ENCODE measurements at places on chromosomes 6 and 20.

- DNase-seq = peak; percentile 68
These were observed 73.1 kb downstream of the HIVEP2 start for GRCh38 chr6:142871910-142872331.

DNA sequence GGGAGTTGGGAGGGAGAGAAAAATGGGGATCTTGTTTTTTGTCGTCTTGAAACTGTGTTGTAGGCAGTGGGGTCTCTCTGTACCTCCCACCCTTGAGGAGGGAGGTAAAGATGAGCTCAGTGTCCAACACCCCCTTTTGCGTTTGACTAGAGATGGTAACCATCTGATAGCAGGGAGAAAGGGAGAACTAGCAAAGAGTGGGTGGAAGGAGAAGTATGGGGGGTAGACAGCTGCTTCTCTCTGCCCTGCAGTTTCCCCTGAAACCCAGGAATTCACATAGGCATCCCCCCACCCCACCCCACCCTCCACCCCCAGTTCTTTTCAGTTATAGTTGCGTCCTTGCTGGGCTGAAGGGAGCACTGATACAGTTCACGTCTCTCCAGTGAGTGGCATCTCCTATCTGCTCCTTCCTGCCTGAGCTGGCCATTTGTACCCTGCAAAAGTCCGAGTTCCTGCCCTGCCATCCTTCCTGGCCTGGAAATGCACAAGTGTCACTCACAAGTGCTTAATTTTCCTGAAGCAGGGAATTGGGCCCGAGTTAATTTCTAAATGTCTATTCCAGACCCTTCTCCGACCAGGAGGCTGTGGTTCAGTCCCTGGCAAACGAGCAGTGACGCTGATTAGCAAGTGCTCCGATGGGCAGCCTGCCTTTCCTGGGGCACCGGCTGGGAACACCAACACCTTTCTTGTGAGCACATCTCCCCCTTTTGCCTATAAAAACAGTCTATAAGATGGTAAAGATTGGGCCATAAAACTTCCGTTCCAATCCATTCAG, 1.5 kb downstream of the SIRPA start:
- DNase-seq = no peak

GRCh38 chr6:15364401-15365037, 118.7 kb downstream of the JARID2 start:
- DNase-seq = no peak

DNA sequence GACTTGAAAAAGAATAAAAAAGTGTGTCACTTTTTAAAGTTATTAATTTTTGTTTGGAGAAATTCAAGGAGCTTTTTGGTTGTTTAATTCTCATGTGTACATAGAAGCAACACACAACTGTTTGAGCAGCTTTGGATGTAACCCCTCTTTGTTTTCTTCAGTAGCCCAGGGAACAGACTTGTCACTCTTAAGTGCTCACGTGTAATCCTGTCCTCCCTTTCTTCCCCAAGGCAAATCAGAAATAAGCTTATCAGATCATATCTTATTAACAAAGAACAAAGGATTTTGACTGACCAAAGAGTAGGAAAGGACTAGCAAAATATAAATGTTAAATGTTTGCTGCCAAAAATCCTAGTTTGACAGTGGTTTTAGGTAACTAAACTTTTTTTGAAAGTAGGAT, 7.3 kb upstream of the FLRT3 start:
- DNase-seq = no peak

DNA sequence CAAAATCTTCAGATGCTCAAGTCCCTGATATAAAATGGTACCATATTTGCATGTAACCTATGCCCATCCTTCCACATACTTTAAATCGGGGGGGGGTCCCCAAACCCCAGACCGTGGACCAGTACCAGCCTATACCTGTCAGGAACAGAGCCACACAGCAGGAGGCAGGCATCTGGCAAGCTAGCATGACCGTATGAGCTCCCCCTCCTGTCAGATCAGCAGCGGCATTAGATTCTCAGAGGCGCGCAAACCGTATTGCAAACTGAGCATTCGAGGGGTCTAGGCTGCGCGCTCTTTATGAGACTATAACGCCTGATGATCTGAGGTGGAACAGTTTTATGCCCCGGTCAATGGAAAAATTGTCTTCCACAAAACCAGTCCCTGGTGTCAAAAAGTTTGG, 30.7 kb downstream of the FGD2 start:
- DNase-seq = no peak

DNA sequence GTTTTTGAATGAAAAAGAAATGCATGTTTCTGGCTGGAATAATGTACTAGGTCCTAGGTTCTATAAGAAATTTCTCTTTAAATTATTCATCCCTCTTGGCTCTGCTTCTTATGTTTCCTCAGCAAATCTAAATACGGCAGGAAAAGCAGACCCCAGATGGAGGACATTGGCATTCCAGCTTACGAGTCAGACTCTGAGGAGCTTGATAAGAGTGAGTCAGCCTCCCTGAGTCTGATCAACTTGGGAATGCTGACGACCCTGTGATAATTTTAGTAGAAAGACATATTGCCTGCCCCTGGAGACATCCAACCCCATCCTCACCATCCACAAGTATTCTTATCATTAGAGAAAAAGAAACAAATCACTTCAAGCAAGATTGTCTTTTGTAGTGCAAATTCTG, 509.7 kb upstream of the MARCKS start:
- DNase-seq = no peak

GRCh38 chr6:42449917-42450476, 1.7 kb downstream of the TRERF1 start:
- DNase-seq = no peak

- DNase-seq = no peak
These were observed 149.1 kb downstream of the EDN1 start for GRCh38 chr6:12439296-12439695.

DNA sequence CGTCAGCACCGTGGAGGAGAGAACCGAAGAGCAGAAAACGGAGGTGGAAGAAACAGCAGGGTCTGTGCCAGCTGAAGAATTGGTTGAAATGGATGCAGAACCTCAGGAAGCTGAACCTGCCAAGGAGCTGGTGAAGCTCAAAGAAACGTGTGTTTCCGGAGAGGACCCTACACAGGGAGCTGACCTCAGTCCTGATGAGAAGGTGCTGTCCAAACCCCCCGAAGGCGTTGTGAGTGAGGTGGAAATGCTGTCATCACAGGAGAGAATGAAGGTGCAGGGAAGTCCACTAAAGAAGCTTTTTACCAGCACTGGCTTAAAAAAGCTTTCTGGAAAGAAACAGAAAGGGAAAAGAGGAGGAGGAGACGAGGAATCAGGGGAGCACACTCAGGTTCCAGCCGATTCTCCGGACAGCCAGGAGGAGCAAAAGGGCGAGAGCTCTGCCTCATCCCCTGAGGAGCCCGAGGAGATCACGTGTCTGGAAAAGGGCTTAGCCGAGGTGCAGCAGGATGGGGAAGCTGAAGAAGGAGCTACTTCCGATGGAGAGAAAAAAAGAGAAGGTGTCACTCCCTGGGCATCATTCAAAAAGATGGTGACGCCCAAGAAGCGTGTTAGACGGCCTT, 41.6 kb downstream of the ZBTB2 start:
- DNase-seq = no peak

DNA sequence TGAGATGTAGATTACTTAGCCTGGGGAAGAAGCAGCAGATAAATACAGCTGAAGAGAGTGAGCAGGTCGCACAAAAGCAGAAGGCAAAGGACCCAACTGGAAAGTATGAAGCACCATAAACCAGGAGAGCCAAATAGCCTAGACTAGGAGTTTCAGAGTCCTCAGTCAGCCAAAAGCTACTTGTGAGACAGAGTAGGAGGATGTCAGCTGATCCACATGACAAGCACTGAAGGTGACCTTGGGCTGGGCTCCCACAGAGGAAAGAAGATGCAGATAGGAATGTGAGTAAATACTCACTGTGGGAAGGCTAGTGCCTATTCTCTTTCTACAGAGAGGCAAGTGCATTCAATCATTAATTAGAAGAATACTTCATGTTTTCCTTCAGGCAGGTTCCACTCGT, 274.0 kb upstream of the POU3F2 start:
- DNase-seq = no peak

DNA sequence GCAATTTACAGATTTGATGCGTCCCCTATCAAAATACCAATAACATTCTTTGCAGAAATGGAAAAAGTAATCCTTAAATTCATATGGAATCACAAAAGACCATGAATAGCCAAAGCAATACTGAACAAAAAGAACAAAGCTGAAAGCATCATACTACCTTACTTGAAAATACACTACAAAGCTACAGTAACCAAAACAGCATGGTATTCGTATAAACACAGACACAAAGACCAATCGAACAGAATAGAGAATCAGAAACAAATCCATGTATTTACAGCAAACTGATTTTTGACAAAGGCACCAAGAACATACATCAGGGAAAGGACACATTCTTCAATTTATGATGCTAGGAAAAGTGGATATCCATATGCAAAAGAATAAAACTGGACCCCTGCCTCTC, 206.5 kb upstream of the PDE10A start:
- no peak for DNase-seq

DNA sequence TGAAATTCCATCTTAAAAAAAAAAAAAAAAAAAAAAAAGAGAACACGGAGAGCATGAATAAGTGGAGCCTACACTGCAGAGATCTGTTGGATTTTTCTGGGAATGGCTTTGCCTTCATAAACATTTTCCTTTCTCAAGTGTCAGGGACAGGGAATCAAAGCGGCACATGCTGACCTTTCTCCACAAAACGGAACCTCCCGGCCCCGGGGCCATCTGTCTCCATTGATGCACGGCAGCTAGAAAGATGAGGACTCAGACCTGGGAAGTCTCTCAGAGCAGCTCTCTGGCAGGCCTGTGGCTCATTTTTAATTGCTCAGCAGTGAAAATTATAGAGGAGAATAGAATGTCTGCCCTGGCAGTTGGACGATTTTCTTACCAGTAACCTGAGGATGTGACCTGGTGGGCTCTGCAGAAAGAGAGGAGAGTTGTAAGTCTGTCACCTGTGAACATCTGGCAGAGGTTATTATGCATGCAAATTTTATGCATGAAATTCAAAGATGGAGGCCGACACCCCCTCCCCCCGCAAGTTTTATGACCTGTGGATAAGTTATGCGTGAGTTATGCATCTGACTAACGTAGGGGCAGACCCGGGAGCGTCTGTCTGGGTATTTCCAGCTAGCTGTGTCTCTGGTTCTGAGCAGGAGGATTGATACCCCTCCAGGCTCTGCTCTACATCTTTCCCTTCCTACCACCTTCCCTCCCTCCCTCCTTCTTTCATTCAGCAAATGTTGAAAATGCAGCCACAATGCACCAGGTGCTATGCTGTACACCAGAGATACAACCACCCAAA, 352.5 kb downstream of the CDH26 start:
- no peak for DNase-seq

DNA sequence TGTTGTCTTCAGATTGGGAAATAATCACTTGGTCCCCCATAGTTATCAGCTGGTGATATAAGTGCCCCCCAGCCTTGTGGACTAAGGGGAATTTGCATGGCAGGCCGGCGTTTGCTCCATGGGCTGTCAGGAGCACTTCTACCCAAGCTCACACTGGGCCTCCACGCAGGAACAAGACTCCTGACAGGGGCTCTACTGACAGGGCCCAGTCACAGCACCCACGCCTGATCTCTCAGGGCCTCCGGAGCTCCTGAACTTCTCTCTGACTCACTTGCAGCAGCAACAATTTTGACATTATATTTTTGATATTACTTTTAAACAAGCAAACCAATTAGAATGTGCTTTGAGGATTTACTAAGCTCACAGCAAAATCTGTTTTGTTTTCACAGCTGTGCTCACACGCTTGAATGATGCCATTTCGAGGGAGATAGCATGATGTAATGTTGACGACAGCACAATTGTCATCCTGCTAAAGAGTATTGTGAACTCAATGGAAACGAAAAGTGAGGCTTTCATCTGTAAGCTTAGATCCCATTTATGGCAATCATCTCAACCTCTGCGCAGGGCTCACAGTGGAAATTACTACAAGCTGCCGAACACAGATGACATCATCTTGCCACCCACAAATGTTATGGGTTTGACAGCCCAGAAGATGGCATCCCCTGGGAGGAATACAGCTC, 28.7 kb upstream of the TXNDC5 start:
- no peak for DNase-seq

GRCh38 chr6:152186840-152187239, 379.4 kb downstream of the ESR1 start:
- DNase-seq = no peak
